Heart left ventricle (tissue), 16 donors: ENCODE measurements at places on chromosomes 1 and 21.

DNA sequence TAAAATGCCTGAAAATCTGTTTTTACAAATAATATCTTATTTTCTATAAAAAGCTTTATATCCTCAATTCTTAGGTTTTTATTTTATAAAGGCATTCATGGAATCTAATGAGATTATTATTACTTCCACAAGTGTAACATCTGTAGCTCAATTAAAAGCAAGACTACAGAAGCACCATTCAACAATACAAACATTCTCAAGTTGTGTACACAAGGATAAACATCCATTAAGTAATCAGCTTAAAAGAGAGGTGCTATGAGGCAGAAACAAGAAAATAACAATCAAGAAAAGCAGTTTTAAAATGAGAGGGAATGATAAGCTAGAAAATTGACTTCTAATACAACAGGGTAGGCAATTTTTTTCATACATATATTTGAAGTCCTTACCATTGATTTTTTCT is 326.1 kb downstream of the MRPL39 start:
- no peak for DNase-seq

GRCh38 chr1:236706183-236706582 is 19.9 kb downstream of the ACTN2 start:
- DNase-seq, result no peak

GRCh38 chr21:24025101-24025500 is 1582.2 kb downstream of the MRPL39 start:
- no peak for DNase-seq

DNA sequence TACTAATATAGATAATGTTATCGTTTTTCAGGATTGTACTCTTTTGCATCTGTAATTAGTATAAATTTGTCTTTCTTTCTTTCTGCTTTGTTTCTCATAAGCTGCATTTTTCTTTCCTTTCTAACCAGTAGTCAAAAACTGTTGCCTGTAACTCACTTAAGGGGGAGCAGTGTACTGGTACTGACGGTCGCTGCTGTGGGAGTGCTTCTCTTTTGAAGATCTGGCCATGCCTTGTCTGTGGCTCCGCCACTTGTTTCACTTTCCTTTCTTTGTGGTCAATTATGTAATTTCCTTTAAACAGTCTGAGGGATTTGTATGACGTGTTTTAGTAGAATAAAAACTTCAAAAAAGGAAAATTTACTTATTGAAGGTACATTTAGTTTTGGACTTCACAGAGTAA is 37.0 kb downstream of the MIA3 start:
- DNase-seq, result no peak

DNA sequence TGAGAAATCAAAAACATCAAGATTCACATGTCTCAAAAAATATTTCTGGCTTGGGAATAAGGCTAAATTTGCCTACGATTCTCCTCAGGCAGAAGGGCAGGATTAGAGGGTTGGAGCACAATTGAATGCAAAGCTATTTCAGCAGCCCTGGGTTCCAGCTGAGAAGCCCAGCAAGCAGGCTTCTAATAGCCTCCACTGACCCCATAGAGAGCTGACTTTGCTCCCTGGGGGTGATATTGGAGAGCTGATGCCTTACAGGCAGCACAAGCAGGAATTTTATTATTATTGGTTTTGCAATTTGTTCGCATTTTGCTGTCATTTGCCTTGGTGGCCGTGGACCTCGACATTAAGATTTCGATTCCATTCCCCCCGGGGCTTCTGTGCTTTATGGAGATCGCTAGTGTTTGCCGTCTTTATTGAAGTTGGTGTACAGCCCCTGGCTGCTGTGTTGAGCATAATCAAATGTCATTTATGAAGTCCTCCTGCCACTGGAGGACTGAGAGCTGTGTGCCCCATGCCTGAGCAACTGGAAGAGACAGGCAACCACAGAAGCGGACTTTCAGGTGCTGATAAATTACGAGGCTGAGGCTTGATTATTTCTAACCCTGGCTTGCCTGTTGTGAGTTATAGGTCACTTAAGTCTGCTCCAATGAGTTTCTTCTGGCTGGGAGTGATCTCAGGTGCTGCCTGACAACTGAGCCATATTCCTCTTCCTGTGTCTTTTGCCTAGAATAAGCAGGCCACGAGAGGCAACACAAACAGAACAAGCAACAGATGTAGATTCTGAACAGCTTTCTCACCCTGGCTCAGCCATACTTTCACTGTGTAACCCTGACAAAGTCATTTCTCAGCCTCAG is 518.4 kb upstream of the CAMK1G start:
- DNase-seq, result no peak

DNA sequence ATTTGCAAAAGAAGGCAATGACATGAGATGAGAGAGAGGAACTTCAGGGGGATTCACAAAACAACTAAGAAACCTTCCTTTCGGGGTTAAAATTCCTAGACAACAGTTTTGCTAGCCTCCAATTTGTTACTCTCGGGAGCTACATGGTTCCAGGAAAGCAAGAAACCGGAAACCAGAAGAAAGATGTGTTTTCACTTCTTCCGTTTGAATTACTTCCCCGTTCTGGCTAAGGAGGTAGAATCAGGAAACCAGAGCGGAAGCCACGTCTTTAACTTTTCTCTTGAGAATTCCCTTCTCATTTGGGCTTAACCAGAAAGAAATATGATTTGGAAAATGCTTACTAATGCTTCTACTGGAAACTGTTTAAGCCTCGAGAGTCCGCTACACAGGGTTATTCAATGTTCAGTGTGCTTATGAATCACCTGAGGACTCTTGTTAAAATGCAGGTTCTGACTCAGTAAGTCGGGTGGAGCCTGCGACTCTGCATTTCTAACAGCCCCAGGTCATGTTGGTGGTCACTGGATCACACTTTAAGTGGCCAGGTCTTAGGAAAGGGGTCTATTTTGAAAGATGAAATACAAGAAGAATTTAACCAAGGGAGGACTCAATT is 43.5 kb upstream of the MCOLN3 start:
- DNase-seq, result no peak

DNA sequence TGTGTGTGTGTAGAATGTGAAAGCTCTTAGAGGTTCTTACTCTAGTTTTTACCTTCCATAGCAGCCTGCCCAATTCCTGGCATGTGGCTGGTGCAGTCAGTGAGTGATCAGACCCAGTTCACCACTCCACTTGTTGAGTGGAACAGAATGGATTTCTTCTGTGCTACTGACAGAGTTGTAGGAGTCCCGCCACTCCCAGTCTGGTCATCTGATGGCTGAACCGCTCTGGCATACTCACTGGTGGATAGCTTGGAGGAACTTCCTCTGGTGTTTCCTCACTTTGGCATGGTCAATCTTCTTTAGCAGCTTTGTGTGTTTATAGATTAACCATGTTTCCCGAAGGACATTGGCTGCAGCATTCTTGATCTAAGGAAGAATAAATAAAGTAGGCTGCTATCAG is 106.7 kb upstream of the ADAR start:
- no peak for DNase-seq

DNA sequence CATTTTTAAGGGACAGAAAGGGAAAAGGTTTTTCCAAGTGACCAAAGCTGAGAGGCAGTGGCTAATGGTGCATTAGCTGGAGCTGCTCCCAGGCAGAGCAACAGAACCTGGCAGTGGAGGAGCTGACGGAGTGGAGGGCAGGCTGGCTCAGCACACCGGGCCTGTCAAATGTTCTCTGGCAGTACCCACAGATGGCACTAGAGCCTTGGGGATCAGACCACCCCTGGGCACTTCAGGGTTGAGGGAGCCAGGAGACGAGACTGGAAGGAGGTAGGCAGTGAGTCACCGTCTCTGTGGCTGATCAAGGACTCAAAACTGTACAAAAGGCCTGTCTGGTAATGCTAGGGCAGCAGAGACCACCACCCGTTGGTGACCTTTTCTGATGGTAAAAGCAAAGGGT is 121.7 kb upstream of the KIAA0040 start:
- no peak for DNase-seq

DNA sequence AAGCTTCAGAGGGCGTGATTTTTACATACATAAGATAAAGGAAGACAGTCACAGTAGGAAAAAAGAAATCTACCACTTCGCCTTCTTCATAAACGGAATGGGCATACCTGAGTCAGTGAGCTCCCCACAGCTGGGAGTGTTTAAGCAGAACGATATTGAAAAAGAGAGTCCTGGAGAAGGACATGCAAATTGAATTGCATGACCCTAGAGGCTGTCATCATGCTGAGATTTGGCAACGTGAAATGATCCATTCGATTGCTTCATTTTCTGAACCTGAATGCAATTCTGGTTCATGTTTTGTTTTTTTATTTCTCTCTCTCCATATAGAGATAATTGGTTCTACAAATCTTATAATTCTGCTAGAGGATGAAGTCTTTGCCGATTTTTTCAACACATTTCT is 3.7 kb downstream of the RGSL1 start:
- no peak for DNase-seq

- no peak for DNase-seq
Measured at GRCh38 chr21:41188486-41189149, 20.7 kb downstream of the BACE2 start.
